ENCODE measurements at places on chromosomes 2 and 18. TPM values are rescaled to one million over a fixed set of nuclear protein-coding genes. Genes with fewer than 3 reads are reported as not detected.
A peak's percentile ranks its signal among the peaks of the same experiment; 100 is the strongest.

- DNase-seq: no peak
Measured at GRCh38 chr2:12062053-12062395, 315.6 kb downstream of the LPIN1 start.

- DNase-seq: peak; percentile 38
Measured at GRCh38 chr2:205568620-205569019, 113.7 kb upstream of the NRP2 start.

GRCh38 chr2:47344890-47345589, 57.9 kb upstream of the MSH2 start:
- DNase-seq: peak; percentile 90

GRCh38 chr2:191038241-191038725, 24.3 kb upstream of the STAT1 start:
- DNase-seq: peak; percentile 44

- peak; percentile 46 for DNase-seq
Measured at GRCh38 chr18:45962866-45963265, 4.3 kb downstream of the EPG5 start.

DNA sequence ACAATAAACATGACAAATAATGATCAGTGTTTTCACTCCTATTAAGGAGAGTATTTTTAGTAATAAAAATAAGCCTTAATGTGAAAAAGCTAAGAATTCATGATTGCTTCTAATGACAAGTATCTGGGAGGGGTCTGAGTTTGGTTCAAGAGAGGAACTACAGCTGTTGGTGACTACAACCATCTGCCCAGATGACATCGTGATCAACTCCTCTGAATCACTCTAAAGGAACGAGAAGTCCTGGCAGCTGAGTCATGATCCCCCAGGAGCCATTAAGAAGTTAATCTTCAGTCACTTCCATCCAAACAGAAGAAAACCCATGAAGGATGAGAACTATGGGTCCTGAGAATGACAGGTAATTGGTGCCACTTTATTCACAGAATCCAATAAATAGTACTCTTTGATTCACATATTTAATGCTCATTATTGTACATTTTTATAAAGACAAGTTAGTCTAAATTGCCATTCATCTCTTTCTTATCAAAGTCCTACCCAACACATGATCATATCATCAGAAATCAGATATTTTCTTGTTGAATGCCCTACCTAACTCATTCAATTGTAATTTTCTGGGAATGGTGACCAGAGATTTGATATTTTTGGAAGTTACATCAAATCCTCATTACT, 6.8 kb downstream of the TFPI start:
- DNase-seq: peak; percentile 96

- DNase-seq: peak; percentile 73
Measured at GRCh38 chr2:42809819-42810120, 17.4 kb upstream of the HAAO start.

DNA sequence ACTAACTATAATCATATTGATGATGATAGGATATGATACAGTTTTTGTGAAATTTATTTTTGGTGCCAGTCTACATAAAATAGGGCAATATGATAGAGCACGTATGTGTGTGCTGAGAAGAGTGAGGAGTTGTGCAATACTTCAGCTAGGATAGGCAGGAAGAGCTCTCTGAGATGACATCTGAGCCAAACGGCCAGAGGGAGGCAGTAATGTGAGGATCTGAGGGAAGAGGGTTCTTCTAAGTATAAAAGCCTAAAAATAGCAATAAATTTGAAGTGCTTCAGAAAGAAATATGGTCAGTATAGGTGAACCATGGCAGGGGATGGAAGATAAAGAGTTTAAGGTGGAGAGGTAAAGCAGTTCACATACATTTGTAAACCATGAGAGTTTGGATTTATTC, 102.5 kb downstream of the OLA1 start:
- DNase-seq: peak; percentile 39

GRCh38 chr2:140990416-140990815, 1140.4 kb downstream of the LRP1B start:
- DNase-seq: peak; percentile 51

GRCh38 chr2:29013057-29013780, 32.1 kb downstream of the TOGARAM2 start:
- DNase-seq: peak; percentile 33

- DNase-seq: no peak
Measured at GRCh38 chr2:15947431-15947830, 7.1 kb downstream of the MYCN start.

- DNase-seq: no peak
Measured at GRCh38 chr2:109402180-109402579, 211.6 kb downstream of the SEPTIN10 start.

- no peak for DNase-seq
Measured at GRCh38 chr18:67788310-67789164, 272.0 kb upstream of the DSEL start.

- no peak for DNase-seq
Measured at GRCh38 chr18:49050452-49050851, 99.7 kb upstream of the SMAD7 start.

- DNase-seq: no peak
Measured at GRCh38 chr2:128639693-128640092, 321.0 kb upstream of the HS6ST1 start.

DNA sequence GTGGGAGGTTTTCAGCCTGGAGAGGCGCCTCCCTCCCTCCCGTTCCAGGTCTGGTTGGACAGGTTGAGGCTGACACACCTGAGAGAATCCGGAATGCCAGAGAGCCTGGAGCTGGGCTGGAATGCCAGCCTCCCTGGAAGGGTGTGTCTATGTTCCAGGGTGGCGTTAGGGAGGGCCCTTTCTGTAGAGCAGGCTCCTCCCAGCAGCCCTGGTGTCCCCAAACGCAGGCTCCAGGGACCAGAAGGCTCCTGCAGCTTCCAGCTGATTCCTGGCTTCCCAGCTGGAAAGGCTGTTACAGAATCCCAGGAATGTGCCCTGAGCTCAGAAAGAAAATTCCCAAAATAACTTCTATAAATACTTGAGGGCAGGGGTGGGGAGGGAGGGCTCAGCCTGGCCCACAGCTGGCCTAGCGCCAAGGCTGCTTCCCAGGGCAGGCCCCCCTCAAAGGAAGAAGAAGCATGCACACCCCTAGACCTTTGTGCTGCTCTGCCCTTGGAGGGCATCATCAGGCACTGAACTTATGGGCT, 85.4 kb downstream of the STPG4 start:
- peak; percentile 96 for DNase-seq

GRCh38 chr2:210072922-210073509, 70.6 kb downstream of the RPE start:
- DNase-seq: peak; percentile 62

- peak; percentile 31 for DNase-seq
Measured at GRCh38 chr2:220959391-220959802, 612.7 kb downstream of the EPHA4 start.

DNA sequence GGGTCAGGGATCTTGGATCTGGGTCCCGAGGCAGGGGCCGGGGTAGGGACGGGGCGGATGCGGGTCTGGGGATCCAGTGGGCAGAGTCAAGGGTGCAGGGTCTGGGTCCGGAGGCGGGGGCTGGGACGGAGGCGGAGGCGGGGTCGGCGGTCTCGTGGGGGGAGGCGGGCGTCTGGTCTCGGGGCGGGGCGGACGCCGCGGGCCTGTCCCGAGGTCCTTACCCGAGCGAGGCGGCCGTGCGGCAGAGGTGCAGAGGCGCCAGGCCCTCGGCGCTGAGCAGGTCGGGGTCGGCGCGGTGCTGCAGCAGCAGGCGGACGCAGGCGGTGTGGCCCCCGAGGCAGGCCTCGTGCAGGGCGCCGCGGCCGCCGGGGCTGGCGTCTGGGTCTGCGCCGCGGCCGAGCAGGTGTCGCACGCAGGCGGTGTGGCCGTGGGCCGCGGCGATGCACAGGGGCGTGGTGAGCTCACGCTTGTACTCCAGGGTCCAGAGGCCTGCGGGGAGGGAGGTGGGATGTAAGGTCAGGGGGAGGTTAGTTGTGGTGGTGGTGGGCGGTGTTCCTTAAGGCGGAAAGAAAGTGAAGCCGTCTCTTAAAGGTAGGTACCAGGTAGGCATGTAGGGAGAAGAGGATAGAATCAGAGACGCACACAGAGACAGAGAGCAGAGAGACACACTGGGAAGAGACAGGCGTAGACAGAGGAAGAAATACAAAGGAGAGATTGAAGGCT, 26.6 kb downstream of the ASB18 start:
- DNase-seq: no peak

DNA sequence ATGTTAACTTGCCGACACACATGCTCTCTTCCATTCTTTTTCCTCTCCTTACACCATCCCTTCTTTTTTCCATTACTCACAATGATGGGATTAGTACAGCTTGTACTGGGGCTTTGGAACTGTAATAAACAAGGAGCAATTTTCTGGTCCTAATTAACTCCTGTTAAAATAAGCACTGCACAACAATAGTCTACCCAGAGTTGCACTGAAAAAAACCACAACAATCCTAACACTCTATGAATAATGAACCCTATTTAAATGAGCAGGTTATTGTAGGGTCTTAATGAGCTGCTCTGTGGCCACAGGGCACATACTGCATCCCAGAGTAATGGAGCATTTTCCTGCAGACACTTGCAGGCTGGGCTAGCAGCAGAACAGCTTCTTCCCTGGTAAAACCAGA, 380.3 kb downstream of the NRXN1 start:
- DNase-seq: no peak

DNA sequence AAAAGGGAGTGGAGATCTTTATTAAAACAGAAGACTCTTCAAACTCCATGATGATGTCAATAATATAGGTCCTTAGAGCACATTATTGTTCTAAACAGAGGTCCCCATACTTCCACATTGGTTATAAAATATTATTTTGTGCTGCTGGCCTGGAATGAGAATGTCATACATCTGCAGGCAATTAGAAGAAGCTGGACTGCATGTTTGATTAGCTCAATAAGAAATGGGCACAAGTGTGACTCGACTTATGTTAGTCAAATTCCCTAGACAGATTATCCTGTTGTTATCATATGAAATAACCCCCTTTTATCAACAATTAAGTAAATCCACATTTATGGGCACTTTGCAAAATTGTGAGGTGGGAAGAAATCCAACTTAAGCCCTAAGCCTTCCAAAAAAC, 8.8 kb downstream of the EFEMP1 start:
- no peak for DNase-seq

- peak; percentile 16 for DNase-seq
Measured at GRCh38 chr2:47002480-47003381, 87.1 kb upstream of the MCFD2 start.

DNA sequence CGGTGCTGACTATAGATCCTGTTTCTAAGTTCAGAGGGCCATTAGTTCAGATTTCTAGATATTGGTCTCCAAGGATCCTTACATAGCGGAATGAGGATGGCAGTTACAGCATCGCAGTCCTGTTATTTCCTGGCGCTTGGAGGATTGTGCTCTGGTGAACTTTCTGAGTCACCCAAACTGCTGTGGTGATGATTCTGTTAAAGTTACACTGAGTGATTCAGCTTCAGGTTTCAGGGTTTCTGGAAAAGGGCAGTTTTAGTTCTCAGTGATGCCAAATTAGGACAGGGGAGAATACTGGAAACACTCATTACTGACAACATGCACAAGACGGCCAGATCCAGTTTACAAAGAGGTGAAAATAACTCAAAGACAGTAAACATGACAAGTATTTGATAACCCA, 52.1 kb upstream of the ANKRD62 start:
- peak; percentile 79 for DNase-seq

GRCh38 chr2:7420530-7420929, 503.3 kb downstream of the RNF144A start:
- no peak for DNase-seq

DNA sequence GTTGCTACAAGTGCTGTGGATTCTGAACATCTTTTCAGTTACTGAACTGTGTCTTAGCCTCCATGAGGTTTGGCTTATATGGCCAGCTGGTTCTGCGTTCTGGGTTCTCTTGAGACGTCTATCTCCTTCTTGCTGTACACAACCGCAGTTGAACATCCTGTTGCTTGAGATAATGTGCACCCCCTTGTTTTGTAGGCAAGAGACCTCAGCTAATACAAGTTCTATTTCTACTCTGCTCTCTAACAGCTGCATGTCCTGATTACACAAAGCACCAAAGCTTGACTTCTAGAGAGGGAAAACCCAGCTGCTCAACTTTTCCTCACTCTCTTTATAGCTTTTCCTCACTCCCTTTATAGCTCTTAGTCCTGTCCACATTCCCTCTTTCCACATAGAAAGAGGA, 176.0 kb downstream of the LTBP1 start:
- no peak for DNase-seq

DNA sequence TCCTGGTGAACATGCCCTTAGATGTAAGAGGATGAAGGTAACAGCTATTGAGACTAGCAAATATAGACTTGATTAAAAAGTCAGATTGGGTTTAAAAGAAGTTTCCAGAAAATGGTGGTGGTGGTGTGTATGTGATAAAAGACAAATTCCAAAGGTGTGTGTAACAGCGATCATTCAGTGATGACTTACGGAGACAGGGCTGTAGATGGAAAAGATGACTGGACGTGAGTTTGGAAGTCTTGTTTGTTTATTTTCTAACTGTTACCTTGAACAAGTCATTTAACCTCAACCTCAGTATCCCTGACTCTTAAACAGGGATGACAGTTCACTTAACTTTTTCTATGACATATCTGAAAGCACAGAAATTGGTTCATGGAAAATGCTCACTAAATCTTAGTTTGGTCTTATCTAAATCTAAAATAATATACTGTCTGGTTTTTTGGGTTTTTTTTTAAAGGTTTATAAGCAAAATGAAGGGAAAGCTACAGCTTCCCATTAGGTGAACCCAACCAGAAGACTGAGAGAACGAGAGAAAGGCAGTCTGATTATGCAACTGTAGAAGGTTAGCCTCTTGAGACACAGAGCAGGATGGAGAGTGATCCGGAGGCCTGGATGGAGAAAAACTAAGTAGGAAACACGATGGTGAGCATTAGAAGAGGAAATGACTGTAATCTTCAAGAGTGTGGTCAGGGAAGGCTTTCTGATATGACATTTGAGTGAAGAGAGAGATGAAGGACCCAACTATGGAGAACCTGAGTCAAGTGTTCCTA, 71.9 kb downstream of the TCF4 start:
- peak; percentile 11 for DNase-seq

GRCh38 chr2:119736021-119736420, 23.7 kb upstream of the PTPN4 start:
- DNase-seq: no peak

The KIF1A gene
- total RNA-seq: 0.40 TPM

The VAPA gene
- 281 TPM for total RNA-seq

The LBH gene
- 0.40 TPM for total RNA-seq

The DYSF gene
- 13.0 TPM for total RNA-seq

The SLC19A3 gene
- total RNA-seq: 0.26 TPM

The ALPG gene
- 0.18 TPM for total RNA-seq

The TRIM43 gene
- total RNA-seq: not detected

The DAW1 gene
- total RNA-seq: 1.0 TPM

The VAMP5 gene
- total RNA-seq: not detected

The MBP gene
- total RNA-seq: 47.4 TPM

The ZDBF2 gene
- total RNA-seq: 4.2 TPM

The SRBD1 gene
- 19.8 TPM for total RNA-seq

The SERPINB10 gene
- total RNA-seq: not detected

The SP100 gene
- 42.5 TPM for total RNA-seq

The SLC11A1 gene
- total RNA-seq: 0.17 TPM

The FAM110C gene
- total RNA-seq: 6.8 TPM

The NAT8 gene
- total RNA-seq: not detected

The OSR1 gene
- 30.6 TPM for total RNA-seq

The RAX gene
- not detected for total RNA-seq

The GCA gene
- total RNA-seq: 18.7 TPM

Measured in PC-3 (cell line).